Omental fat pad (tissue), 4 donors: ENCODE measurements at places on chromosomes 5 and 9.

- no peak for DNase-seq
Measured at GRCh38 chr5:146789712-146790653, 88.6 kb downstream of the PPP2R2B start.

DNA sequence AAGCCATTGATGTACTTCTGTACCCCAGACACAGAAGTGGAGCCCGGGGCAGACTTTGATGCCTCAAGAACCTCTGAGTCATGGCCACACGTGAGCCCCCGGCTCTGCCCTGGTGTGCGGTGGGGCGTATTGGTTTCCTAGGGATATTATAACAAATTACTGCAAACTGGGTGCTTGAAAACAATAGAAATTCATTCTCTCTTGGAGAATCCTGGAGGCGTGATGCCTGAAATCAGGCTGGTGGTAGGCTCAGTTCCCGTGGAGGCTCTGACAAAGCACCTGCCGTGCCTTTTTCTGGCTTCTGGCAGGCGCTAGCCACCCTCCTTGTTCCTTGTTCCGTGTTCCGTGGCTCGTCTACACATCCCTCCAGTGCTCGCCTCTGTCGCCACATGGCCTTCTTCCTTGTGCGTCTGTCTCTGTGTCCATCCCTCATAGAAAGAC, 24.2 kb downstream of the NEK6 start:
- DNase-seq = no peak

DNA sequence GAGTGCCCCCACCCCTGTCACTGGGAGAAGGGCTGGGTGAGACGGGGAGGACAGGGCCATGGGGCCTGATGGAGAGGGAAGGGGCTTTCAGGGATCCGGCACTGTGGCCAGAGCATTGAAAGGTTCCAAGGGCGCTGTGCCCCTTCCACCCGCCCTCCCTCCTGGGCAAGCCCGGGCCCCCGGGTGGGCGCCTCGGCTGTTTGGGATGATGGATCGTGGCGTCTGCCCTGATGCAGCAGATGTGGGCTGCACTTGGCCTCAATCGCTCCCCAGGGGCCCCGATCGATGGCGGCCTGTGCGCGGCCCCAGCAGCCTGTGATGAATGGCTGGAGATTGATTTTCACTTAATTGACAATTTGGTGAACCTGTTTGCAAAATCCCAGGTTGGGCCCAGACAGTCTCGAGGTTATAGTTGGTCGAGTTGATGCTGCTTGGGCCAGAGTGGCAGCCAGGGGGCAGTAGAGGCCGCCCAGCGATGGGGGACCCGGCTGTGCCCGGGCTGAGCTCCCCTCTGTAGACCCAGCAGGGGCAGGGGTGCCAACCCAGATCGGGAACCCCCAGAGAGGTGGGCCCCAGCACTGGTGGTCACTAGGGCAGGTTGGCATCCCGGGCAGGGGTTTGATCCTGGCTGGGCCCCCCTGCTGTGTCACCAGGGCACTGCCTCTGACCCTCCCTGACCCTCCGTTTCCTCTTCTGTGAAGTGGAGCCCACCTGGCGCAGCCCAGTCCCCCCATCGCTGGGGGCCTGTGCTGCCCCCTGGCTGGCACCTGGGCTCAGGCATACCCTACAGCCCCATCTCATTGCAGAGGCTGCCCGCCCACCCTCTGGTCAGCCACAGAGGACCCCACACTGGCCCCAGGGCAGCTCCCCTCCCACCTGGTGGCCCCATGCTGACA, 34.7 kb downstream of the LHX3 start:
- DNase-seq = no peak

DNA sequence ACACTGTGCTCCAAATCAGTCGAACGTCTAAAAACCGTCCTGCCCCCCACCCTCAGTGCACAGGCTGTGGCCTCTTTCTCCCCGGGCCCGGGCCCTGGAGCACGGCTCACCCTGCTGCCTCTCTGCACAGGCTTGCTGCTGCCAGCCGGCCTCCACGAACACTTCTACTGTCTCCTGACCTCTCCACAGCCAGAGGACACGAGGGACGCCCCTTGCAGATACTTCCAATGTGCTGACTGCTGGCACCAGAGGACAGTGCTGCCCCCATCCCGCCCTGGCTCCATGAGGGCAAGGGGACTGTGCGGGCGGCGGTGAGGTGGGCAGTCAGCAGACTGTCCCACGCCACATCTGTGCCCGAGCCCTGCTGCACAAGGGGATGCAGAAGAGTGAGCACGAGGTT, 174.8 kb downstream of the COL23A1 start:
- DNase-seq = no peak

DNA sequence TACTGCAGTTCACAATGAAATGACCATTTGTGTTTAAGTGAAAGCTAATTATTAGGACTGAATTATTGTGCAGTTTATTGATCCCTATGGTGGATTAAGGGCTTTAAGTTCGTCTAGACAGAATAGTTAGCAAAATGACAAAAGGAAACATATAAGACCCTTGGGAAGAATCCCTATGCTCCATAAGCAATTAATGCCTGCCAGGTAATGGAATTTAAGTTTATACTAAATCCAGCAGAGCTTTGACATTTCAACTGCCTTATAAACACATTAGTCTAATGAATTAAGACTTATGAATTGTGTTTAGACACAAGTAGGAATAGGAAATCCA, 640.0 kb upstream of the ARRDC3 start:
- no peak for DNase-seq

DNA sequence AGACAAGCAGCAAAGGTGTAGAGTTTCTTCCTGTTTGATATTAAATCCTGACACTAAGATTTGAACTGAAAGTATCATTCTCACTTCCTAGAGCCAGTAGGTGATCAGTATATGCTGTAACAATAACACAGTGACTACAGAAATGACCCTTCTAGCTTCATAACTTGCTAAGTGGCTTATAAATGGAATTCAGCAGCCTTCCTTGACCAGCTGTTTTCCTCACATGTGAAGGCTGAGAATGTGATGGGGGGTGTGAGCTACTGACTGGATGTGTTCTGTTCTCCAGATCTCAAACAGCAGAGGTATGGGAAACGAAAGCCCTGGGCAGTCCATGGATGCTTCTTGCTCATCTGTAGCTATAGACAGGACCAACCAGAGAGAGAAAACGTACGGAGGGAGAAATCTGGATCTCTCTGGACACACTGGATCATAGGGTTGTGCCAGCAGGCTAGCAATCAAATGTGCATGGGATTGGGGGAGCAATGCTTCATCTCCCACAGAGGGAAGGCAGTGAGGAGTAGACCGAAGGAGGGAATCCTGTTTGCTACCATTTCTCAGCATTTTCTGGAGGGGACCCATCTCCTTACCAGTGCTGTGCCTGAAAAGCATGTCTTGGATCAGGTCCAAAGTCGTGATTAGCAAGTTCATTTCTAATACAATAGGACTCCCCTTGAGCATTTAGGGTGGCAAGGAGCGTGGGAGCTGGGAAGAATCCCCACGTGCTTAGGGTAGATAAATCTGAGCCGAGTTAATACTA, 39.4 kb downstream of the TNFAIP8 start:
- DNase-seq = no peak

- DNase-seq = no peak
Measured at GRCh38 chr5:153883854-153884611, 154.7 kb downstream of the FAM114A2 start.

GRCh38 chr5:59845730-59846129, 47.8 kb downstream of the PDE4D start:
- DNase-seq = no peak
